Activated CD8-positive, alpha-beta memory T cell treated with anti-CD3 and anti-CD28 coated beads, Interleukin-2, amount 50 U/mL, for 4 hours (primary cell): ENCODE measurements at places on chromosomes 12 and 14.

DNA sequence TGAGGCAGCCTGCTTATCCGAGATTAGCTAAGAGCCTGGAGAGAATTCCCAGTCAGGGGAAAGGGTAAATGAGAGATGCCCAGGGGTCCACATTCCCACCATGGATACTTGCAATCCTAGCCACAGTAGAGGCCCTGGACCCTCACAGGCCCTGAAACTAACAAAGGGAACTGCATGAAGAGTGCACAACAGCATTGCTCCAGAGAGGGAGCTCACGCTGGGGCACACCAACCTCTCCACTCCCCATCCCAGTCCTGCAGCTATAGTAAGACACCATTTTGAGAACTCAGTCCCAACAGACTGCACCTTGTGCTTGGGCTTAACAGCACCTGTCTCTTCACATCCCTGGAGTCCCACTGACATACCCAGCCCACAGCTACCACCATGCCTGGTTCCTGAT, 30.5 kb downstream of the CEP83 start:
- no peak for DNase-seq

DNA sequence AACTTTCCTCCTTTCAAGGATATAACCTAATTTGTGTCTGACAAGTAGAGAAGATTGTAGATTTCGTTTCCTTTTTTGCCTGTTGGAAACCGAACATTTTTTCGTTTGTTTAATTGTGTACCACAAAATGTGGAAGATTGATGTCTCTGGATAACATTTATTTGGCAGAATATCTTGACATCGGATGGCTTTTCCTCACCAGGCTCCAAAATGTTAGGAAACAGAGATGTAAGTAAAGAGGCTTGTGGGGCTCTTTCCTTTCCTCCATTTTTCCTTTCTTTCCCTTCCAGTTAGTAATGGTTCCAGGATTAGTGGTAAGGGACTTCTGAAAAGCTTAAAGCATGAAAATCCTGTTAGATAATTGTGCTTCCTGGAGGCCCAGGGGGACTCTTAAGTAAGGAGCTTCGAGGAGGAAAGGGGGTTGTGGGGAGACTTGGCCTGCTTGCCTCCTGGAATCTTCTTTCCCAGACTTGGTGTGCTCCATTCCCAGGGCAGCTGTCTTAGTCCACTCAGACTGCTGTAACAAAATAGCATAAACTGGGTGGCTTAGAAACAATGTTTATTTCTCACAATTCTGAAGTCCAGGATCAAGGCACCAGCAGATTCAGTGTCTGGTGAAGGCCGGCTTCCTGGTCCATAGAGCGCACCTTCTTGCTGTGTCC, 243.1 kb upstream of the PWP1 start:
- no peak for DNase-seq

- no peak for DNase-seq
Measured at GRCh38 chr14:61527325-61528100, 167.8 kb upstream of the HIF1A start.

GRCh38 chr14:101478796-101479410, 82.4 kb upstream of the DIO3 start:
- DNase-seq = no peak

DNA sequence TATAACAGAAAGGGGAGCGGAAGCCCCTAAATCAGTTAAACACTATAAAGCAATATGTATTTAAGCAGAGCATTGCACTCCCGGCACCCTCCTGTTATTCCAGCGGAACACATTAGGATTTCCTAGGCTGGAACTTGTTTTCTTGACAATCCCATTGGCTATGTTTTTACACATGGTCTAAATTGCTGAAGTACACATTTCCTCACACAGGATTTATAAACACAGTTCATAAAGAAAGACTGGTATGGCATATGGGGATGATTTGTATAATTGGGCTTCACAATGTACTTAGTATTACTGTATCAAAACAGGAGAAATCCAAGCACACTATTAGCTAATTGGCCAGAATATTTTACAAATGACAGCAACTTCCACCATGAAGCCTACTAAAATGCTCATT, 23.3 kb downstream of the PAX9 start:
- DNase-seq = no peak

- DNase-seq = no peak
Measured at GRCh38 chr12:17928708-17929366, 161.2 kb downstream of the RERGL start.

DNA sequence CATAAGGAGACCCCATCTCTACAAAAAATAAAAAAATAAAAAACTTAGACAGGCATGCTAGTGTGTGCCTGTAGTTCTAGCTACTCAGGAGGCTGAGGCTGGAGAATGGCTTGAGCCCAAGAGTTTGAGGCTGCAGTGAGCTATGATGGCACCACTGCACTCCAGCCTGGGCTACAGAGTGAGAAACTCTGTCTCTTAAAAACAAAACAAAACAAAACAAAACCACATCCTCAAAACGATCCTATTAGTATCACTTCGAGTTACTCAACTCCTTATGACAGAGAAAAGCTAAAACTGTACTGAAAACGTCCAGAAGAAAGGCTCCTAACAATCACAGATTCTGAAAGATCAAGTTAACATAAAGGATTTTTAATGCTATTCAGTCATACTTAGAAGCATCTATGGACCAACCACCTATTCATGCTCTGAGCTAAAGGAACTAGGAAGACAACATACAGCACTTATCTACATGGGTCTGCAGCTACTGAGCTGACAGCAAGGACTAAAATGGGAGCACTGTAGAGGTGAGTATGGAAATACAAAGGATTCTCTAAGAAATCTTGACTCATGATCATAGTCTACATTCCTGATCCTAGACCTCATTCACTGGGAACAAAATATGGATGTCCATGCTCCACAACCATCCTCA, 75.3 kb upstream of the DUSP6 start:
- DNase-seq = no peak

GRCh38 chr12:116454950-116455447, 104.2 kb upstream of the MAP1LC3B2 start:
- DNase-seq = no peak

GRCh38 chr14:55488204-55488603, 47.8 kb upstream of the TBPL2 start:
- no peak for DNase-seq
